Activated naive CD4-positive, alpha-beta T cell treated with anti-CD3 and anti-CD28 coated beads, Interleukin-2, amount 50 U/mL, for 72 hours (primary cell): ENCODE measurements at places on chromosomes 5 and 9. TPM values are rescaled to one million over a fixed set of nuclear protein-coding genes. Genes with fewer than 3 reads are reported as not detected.

The CDH9 gene
- total RNA-seq: not detected

DNA sequence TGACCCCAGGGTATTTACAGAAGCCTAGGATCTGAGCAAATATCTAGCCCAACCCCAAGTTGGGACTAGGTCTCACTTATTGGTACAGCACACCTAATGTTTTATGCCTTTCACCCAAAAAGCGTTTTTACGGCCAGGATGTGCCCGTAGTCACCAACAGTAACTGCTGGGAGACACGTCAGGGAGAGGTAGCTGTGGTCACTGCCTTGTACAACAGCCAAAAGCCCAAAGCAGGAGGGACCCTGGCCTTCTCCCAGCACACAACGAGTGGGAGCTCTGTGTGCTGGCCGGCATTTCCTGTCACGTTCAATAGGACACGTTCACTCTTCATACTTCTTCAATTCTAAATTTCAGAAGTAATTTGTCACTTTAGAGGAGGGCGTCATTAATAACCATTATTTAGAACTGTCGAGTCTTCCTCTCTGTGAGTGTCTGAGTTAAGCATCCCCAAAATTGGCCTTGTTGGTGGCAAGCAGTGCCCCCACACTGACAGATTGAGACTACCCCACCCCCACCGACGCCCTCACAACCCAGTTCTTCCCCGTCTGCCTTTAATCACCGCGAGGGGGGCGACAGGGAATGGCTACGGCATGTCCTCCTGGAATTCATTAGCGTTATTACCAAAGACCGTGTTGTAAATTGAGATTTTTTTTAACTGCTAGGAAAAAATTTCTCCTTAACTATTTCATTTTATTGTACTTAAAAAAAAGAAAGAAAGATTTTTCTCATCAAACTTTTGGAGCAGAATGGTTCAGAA is 80.7 kb downstream of the MVB12B start:
- DNase-seq: no peak

- DNase-seq: no peak
Observed at GRCh38 chr9:120711354-120711753, 2.9 kb downstream of the MEGF9 start.

DNA sequence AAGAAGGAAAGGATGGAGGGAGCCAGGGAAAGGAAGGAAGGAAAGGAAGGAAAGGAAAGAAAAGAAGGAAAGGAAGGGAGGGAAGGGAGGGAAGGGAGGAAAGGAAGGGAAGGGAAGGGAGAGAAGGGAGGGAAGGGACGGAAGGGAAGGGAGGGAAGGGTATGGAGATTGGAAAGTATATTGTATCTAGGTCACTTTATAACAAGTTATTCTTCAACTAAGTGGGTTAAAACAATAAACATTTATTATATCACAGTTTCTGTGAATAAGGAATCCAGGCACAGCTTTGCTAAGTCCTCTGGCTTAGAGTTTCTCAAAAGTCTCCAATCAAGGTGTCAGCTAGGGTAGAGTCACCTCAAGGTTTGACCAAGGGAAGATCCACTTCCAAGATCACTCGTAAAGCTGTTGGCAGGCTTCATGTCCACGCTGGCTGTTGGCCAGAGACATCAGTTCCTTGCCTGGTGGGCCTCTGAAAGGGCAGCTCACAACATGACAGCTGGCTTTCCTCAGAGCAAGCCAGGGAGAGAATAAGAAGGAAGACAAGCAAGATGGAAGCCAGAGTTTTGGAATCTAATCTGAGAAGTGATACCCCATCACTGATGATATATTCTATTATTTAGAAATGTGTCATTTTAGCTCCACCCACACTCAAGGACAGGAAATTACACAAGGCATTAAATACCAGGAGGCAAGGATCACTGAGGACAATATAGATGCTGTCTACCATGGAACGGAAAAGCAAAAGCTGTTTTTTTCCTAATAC is 105.1 kb downstream of the DEPDC1B start:
- DNase-seq: no peak
